LoVo (cell line): ENCODE measurements at places on chromosomes 2 and 18.
A peak's percentile ranks its signal among the peaks of the same experiment; 100 is the strongest.

- peak; percentile 14 for DNase-seq
Measured at GRCh38 chr2:223113161-223113560, 61.2 kb downstream of the KCNE4 start.

DNA sequence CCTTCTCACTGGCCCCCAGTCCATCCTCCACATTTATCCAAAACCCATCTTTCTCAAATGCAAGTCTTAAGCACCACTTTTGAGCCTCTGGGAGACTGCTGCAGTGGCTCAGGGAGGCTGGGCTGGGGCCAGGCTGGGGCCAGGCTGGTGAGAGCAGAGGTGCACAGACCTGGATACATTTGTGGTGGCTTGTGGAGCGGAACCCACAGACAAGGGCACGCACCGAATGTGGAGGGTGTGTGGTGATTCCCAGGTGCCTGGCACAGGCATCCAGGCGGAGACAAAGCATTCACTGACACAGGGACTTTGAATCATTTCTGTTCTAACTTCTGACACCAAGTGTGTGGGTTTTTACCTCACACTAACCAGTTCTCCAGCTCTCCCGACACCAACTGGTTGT is 42.2 kb upstream of the MGAT4A start:
- no peak for DNase-seq

- no peak for DNase-seq
Measured at GRCh38 chr2:33505966-33506365, 29.5 kb downstream of the RASGRP3 start.

- DNase-seq = no peak
Measured at GRCh38 chr2:138298120-138298814, 203.3 kb upstream of the SPOPL start.

DNA sequence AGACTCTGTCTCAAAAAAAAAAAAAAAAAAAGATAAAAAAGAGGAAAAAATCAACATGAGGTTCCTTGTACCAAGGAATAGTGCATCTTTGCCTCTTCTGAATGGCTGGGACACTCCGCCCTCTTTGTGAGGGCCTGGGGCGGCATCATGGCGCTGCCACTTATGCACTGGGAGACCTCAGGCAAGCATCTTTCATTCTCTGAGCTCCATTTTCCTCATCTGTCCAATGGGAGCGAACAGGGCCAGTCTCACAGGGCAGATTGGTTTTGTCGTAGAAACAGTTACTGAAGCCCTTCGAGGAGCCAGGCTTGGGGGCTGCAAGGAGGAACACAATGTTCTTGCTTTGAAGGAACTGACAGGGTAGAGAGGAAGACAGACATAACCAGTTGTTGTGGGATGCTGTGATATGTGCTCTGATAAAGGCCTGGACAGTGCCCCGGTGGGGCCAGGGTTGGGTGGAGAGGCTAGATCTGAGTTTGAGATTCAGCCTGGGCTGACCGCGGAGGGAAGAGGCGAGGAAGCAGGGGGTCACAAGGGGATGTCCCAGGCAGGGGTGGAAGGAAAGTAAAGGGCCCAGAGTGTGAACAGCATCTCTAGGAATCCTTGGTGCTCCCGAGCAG is 14.1 kb downstream of the ZFP36L2 start:
- no peak for DNase-seq

GRCh38 chr2:112118148-112118547 is 20.0 kb upstream of the FBLN7 start:
- DNase-seq = no peak

GRCh38 chr2:38634684-38635083 is 31.2 kb upstream of the GALM start:
- no peak for DNase-seq

GRCh38 chr18:25243754-25244153 is 108.2 kb downstream of the ZNF521 start:
- no peak for DNase-seq

DNA sequence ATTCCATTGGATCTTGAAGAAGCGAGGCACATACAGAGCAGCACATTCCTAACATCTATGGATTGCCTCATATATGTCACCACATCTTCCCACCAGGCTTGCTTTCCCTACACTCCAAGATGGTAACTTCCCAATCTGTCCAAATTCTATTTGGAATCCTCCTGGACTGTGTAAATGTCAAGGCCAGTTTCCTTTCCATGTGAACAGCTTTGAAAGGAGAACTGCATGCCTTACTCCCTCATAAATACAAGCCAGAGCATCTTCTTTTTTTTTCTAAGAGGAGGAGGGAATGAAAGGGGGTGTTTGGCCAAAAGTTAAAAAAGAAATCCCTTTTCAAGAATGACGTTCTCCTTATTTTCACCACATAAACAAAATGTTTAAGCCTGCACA is 103.8 kb upstream of the OSR1 start:
- no peak for DNase-seq

GRCh38 chr2:200165687-200166086 is 140.8 kb upstream of the SPATS2L start:
- DNase-seq = no peak

DNA sequence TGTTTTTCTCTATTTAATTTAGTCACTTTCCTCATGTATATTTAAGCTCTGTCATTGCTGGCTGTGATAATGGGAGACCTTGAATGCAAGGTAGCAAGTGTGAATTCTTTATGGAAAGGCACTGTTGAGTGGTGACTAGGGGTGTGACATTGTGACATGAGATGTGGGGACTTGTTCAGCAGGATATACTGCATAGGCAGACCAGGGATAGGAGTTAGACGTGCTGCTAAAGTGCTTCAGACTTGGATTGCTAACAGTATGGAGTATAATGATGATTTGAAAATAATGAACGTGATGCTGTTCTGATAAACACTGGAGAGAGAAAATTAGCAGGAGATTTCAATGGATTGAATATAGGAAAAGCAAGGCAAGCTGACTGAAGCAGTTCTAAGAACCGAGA is 135.1 kb downstream of the NCOA1 start:
- DNase-seq = no peak

DNA sequence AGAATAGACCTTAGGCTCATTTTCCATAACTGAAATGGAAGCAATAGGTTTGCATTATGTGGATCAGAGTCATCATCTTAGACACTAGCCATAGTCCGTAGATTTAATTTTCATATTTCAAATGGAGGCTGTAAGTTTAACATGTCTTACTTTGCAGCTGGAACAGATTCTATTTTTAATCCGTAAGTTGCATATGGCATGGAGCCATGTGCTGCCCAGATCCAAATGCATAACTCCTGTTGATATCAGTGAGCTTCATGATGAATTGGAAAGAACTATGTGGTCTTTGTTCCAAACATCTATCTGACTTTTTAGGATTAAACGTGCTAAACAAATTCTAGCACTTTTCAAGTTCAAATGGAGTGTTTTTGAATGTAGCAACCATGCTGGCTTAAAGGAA is 43.4 kb downstream of the MEIS1 start:
- no peak for DNase-seq

DNA sequence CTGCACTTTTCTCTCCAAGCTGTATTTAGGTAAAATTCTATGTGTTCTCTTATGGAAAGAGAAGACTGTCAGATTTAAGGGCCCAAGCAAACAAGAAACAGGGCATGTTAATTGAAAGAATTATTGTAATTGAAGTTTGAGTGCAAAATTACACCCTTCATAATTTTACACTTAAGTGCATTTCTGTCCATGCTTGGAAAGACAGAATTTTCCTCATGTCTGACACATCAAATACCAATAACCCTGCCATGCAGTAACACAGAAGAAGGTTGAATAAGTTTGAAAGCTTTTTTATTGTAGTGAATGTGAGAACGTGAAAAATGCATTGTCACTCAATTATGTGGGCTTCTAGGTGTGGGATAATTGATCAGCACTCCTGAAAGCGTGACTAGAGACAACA is 52.9 kb upstream of the PARD3B start:
- DNase-seq = no peak

DNA sequence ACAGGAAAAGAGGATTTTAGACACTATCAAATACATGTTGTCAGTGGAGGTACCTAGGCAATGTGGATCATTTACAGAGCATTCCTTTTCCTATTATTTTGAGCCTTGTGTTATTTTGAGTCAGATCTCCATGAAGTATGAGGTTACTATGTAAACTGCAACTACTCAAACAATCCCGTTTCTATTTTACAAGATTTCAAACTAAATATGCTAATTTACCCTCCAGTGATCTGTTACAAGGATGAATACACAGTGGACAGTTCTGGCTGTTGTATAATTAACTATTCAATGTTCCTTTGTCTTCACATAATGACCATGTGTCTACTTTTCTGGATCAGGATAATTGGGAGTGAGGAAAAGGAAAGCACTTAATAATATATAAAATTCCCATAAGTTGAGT is 4.6 kb downstream of the HOXD1 start:
- no peak for DNase-seq

DNA sequence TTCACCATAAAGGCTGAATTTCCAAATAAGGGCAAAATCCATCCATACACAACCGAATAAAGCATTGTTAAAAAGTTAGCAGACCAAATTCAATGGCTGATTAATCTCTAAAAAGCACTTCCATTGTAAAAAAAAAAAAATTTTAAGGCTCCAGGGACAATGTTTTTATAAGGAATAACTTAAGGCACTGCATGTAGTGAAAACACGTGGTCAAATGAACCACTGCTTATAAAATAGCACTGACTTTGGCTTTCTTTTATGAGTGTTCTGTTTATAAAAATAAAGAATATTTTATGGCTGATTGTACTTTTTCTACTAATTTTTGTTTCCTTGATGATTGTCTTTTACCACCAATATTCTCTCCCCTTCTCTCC is 409.3 kb upstream of the KCNH7 start:
- no peak for DNase-seq

DNA sequence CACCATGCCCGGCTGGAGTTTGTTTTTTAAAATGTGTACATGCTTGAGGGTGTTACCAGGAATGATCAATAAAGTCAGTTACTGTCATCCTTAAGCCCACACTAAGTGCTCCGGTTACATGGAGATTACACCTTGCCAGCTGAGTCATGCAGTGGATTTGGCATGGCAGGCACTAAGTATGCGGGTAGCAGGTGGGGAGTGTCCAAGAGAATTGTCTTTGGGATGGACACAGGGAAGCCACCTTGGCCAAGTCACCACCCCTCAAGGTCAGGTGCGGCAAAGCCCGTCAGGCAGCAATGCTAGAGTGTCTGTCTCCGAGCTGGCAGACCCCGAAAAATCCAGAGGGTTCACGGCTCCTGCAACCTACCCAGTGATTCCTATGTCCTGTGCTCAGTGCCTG is 54.8 kb downstream of the GBX2 start:
- no peak for DNase-seq
